ENCODE measurements at places on chromosomes 5 and 9. TPM values are rescaled to one million over a fixed set of nuclear protein-coding genes. Genes with fewer than 3 reads are reported as not detected.

DNA sequence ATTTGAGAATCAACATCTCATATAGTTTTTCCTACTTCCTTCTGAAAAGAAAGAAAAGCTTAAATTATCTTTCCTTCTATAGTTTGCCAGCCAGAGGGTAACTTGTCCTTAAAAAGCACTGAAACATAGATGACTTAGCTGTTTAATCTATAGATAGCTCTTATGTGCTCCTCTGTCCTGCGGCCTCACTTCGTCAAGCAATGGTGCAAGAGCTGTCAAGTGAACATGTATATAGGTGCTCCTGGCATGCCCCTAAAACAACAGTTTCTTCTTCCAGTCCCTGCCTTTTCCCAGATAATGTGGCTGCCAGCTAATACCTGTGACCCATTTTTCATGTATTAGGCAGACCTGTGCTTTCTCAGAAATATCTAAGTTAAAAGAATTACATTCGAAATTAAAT, 287.7 kb upstream of the EFNA5 start:
- DNase-seq = no peak
- no peaks in the 10 kb centered on the region for H3K4me1 ChIP-seq
- no peaks in the 10 kb centered on the region for H3K36me3 ChIP-seq
- no peak overlapping the region for H3K4me3 ChIP-seq

The PRSS3 gene
- total RNA-seq = not detected

GRCh38 chr9:4622016-4622415, 40.1 kb upstream of the PLPP6 start:
- no peak overlapping the region for H3K4me3 ChIP-seq
- H3K36me3 ChIP-seq = no peaks in the 10 kb centered on the region
- no peak overlapping the region for H3K27ac ChIP-seq
- peaks cover 14% of the 10 kb centered on the region for H3K4me1 ChIP-seq

The PPP3R2 gene
- total RNA-seq = not detected

- no peak for DNase-seq
- no peaks in the 10 kb centered on the region for H3K4me1 ChIP-seq
- no peak overlapping the region for H3K4me3 ChIP-seq
These were observed 548.9 kb downstream of the HINT1 start for GRCh38 chr5:130616161-130616560.

The LOX gene
- 0.25 TPM for total RNA-seq

The ANGPTL2 gene
- not detected for total RNA-seq

The HTR1A gene
- not detected for total RNA-seq

The SH3TC2 gene
- total RNA-seq = 0.69 TPM

DNA sequence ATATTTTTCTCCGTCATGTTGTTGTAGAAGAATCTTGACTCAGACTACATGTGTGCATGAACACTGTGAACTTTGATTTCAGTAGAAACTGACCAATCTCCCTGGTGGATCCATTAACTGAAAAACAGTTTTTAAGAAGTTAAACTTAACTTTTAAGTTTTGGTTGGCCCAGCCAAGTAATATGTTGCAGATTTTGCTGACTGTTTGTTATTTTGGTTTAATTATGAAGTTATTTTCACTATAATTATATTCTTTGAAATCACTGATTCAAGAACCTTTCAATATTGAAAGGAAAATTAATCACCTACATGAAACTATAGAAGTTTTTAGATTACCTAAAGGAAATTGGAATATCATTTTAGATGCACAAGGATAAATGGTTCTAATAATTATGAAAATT, 373.6 kb upstream of the COX7C start:
- no peak overlapping the region for H3K4me3 ChIP-seq
- DNase-seq = no peak
- no peak overlapping the region for H3K27ac ChIP-seq
- no peaks in the 10 kb centered on the region for H3K4me1 ChIP-seq

DNA sequence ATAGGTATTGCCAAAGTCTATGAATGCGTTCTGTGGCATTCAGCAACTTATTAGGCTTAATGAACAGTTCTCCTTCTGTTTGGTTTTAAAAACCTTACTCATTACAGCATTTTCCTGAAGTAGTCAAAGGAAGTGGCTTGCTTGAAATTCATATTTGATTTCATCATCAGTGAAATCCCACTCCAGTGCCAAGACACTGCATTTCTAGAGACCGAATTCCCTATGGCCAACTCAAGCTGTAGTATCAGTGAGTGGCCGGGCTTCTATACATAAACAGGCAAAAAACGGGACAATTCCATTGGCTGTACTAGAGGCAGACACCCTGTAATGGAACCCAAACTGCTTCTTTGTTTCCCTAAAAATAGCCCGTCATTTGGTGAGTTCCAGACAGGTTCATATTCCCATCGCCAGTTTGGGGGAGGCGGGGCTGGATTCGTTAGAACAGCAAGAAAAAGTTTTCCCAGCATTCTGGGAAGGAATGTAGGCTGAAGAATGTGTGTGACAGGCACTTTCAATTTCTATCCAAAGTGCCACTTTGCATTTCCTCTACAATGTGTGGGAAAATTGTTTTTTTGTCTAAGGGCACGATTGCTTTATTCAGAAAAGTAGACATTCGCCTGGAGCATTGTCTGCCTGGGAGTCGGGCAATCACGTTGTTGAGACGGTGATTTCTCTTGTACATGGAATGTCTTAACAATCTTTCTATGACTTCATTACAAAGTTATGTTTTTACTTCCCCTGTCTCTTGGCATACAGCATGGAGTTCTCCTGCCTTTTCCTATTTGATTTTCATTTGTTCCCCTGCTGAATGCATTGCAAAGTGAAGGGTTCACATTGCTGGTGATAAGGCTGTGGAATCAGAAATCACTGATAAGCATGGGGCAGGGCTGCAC, 141.8 kb upstream of the MAST4 start:
- no peak overlapping the region for H3K27ac ChIP-seq
- H3K27me3 ChIP-seq = peaks cover 4% of the 10 kb centered on the region
- no peak overlapping the region for H3K4me3 ChIP-seq
- no peak for DNase-seq

The CCL27 gene
- total RNA-seq = not detected

The TUSC1 gene
- total RNA-seq = not detected
